ENCODE measurements at places on chromosomes 4 and X.

- no peak for DNase-seq
Measured at GRCh38 chr4:42401171-42401570, 3.9 kb downstream of the SHISA3 start.

GRCh38 chr4:40280586-40280985 lies 54.5 kb upstream of the CHRNA9 start:
- DNase-seq = no peak

- no peak for DNase-seq
Measured at GRCh38 chr4:82499738-82500434, 61.9 kb downstream of the TMEM150C start.

DNA sequence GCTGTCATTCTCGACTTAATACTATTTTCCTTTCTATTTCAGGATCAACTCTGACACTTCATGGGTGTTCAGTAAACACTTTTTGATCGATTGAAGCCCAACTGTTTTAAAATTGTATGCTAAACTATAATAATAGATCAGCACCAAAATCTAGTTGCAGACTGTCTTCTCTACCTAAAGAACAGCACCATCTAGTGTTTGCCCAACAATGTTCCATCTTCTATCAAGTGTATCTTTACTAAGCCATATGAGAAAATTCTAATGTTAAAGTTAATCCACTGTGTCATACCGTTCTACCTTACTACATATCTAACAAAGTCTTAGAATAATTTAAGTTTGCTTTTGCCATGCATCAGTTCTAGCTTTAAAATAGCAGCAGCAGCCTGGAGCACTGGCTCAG lies 113.0 kb upstream of the PRDX4 start:
- DNase-seq = no peak

GRCh38 chr4:11685481-11685880 lies 256.8 kb upstream of the HS3ST1 start:
- no peak for DNase-seq

GRCh38 chrX:141341743-141342142 lies 99.4 kb upstream of the SPANXC start:
- DNase-seq = no peak

DNA sequence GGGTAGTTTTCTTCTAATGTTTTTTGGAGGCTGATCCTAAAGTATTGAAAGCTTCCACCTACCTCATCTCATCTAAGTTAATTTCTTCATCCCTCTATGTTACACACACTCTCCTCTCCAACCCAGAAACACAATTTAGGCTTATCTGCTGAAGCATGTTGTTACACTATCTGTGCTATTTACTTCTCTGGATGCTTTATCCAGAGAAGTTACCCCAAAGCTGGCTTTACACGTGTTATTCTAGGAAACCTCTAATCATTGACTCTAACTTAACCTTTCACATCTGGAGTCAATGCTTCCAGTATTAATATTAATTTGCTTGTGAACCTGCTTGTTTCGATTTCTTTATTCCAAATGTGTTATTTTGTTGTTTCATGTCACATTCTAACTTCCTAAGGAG lies 87.3 kb upstream of the NMU start:
- no peak for DNase-seq

GRCh38 chrX:124369722-124370121 lies 23.4 kb downstream of the SH2D1A start:
- no peak for DNase-seq

GRCh38 chr4:57051095-57051494 lies 59.1 kb downstream of the IGFBP7 start:
- no peak for DNase-seq

DNA sequence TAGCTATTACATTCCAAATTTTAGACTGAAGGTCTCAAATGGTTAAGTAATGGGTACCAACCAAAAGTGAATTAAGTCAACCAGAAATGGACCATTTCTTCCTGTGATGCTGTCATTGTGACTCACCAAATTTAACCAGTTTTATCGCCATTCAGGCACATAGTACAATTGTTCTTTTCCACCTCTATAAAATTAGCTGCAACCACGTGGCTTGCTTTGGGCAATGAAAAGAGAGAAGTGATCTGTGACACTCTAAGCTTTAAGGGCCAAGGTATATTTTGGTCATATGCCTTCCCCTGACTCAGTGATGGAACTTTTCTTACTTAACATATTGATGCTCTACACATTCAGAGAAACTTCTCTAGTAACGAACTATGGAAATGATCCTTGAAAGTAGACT lies 20.3 kb upstream of the PHF8 start:
- no peak for DNase-seq

GRCh38 chr4:120850018-120850599 lies 72.4 kb downstream of the PRDM5 start:
- DNase-seq = no peak

DNA sequence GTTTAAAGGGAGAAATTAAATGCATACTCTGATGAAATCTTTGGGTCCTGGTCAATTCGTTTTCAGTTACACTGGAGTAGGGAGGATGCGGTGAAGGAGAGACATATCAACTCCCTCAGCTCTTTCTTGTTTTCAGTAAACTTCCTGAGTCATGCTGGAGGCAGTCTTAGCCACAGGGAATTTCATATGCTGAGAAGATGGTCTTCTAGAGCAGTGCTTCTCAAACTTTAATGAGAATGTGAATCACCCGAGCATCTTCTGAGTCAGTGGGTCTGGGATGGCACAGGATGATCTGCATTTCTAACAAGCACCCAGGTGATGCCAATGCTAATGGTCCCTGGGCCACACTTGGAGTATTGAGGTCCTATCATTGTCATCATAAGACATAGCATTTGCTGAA lies 214.5 kb downstream of the KIT start:
- no peak for DNase-seq

DNA sequence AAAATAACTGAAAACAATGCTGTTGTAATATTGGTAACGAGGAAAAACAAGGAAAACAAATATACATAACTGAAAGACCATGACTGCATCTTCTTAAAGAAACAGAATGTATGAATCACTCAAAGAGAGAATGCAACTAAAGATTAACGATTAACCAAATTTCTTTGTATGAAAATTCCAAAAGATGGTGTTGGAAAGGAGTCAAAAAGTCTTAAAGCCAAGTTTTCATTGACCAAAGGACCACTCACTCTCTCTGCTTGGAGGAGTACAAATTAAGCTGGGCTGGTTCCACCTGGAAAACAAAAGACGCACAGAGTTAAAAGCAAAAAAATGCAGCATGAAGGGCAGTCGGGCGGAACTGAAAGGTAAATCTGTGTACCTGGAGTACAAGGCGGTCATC lies 1.8 kb downstream of the DCAF12L1 start:
- DNase-seq = no peak

GRCh38 chr4:15131551-15131950 lies 129.3 kb downstream of the CPEB2 start:
- no peak for DNase-seq

GRCh38 chrX:107731831-107732502 lies 43.6 kb downstream of the TSC22D3 start:
- no peak for DNase-seq

DNA sequence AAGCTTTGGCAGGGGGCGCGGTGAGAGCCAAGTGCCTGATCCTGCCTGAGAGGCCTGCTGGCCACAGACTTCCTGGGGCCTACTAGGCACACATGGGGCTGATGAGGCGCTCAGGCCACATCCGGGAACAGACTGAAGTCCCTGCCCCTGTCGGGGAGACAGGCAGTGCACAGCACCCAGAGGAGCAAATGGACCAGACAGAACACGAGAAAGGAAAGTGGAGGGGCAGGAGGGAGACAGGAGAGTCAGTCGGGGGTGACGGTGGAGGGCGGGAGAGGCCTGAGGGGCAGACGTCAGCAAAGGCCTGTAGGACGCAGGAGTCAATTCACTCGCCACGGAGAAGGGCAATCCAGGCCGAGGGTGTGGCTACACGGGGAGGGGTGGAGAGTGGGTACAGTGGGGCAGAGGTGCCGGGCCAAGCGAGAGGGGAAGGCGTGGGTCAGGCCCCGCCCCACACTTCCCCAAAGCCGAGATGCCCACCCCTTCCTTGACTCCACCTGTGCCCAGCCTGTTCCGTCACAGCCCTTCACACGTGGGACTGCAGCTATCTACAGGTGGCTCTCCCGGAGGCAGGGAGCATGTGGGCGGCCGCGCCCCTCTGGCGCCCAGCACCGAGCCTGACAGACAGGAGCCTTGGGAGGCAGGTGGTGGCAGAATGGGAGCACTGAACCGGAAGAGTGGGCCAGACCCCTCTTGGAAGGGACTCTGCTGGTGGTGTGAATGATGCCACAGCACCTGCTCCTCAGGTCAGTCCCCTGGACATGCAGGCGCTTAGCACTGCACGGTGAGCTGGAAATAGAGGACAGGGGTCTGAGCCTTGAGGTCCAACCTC lies 20.5 kb downstream of the NOP14 start:
- DNase-seq = no peak

GRCh38 chr4:95232358-95233156 lies 316.2 kb downstream of the UNC5C start:
- DNase-seq = no peak

DNA sequence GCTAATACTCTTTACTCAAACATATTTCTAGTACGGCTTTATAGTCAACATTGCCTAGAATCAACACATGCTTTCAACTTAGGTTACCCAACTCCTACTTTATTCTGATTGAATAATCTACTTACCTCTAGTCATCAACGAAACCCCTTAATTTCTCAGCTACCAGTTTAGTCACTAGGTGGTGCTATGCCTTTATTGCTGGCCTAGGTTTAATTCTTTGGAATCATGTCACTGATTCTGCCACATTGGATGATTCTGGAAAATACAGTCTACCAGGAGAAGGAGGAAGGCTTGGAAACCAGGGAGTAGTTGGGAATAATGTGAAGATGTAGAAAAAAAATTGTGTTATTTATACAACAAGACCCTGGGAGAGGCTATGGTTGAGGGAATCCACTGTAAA lies 167.7 kb downstream of the DCAF12L2 start:
- DNase-seq = no peak

- no peak for DNase-seq
Measured at GRCh38 chrX:69457756-69458155, 46.4 kb upstream of the NALF2 start.

DNA sequence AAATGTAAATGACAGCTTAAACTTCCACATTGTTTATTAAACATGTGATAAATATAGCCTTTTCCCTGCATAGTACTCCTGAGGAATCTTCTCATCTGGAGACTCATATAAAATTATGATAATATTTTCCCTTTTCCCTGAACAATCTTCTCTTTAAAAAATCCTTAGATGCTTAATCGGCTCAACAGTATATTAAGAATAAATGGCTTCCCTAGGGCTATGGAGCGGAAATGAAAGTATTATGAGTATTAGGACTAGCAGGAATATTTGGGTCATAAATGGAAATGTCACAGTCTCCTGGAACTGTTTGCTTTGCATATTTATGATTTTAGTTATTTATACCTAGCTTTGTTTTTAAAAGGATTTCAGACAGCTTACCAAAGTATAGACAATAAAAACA lies 200.7 kb upstream of the PDE5A start:
- no peak for DNase-seq

GRCh38 chrX:21702725-21703124 lies 44.6 kb upstream of the KLHL34 start:
- DNase-seq = no peak

- no peak for DNase-seq
Measured at GRCh38 chr4:186886759-186887158, 163.1 kb upstream of the FAT1 start.

DNA sequence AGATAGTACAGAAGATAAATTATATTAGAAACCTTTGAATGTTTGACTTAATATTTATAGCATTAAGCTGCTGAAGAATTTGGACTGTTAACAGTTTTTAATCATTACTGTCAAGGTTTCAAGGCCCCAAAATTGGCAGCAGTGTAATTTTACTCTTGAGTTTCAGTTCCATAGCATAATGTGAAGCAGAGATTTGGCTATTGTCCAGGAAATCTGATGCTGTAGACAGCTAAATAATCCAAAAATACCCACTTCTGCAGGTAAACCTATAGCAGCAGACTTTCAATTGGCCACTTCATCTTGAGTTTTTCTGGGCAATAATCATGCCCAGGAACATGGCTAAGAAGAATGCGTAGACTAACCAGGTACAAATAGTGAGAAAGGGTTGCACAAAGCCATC lies 85.0 kb downstream of the RCHY1 start:
- no peak for DNase-seq

GRCh38 chr4:174244441-174244840 lies 39.0 kb downstream of the FBXO8 start:
- no peak for DNase-seq

Measured in memory B cell (primary cell).